Omental fat pad (tissue), 4 donors: ENCODE measurements at places on chromosomes 4 and X. TPM values are rescaled to one million over a fixed set of nuclear protein-coding genes. Genes with fewer than 3 reads are reported as not detected.

SLBP gene
- 58.4 TPM for total RNA-seq

USP51 gene
- 2.7 TPM for total RNA-seq

SCRG1 gene
- 0.65 TPM for total RNA-seq

GRCh38 chr4:89640620-89641366 lies 196.2 kb downstream of the SNCA start:
- DNase-seq, result no peak

- no peak for DNase-seq
Observed at GRCh38 chr4:80266902-80267380, 477 bp downstream of the FGF5 start.

DNA sequence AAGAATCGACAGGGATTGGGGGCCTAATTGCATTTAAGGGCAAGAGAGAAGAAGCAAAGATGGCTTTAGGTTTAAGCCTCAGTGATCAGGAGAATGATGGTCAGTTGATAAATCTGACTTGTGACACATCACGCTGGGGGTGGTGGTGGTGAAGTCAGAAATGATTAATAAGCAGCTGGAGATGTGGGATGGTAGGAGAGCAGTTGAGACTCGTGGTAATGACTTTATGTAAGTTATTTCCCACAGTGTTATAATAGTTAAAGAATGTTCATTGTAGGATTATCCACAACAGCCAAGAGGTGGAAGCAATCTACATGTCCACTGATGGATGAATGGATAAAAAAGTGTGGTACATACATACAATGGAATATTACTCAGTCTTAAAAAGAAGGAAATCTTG lies 178.9 kb upstream of the GPC4 start:
- no peak for DNase-seq

- DNase-seq, result no peak
Observed at GRCh38 chrX:132853040-132853439, 105.4 kb downstream of the HS6ST2 start.
